Activated CD4-positive, alpha-beta T cell treated with anti-CD3 and anti-CD28 coated beads for 36 hours (primary cell): ENCODE measurements at places on chromosomes 12 and 14. TPM values are rescaled to one million over a fixed set of nuclear protein-coding genes. Genes with fewer than 3 reads are reported as not detected.

DNA sequence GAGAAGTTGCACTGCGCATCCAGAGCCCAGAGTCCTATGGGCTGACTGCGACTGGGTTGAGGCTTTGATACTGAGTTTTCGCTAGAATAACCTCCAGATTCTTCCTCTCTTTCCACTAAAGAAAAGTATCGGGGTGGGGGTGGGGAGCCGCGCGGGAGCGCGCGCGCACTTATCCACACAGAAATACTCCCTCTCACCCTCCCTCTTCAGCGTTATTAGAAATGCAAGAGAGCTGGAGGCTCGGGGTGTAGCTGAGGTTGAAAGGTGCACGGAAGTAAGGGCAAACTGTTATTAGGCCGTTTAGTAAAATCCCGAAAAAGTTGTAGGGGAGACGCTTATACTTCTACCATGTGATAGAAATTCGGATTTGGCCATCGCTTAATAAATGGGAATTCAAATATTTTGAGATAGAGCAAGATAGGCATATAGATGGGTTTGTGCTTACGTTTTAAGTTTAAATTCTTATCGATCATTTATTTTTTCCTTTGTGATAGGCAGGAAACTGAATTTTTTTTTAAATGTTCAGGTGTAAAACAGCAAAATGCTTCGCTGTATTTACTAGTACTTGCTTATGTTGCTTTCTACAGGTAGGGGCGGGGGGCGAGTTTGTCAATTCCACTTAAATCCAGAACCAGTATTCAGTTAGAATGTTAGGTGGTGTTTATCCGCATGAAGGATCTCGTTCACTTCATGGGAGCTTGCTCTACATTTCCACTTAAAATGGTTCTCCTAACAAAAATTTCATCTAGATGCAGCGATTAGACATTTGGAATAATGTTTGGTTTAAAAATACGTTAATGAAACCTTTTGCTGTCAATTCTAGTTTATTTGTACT is 1.1 kb downstream of the ARHGAP5 start:
- DNase-seq = peak; percentile 6

DNA sequence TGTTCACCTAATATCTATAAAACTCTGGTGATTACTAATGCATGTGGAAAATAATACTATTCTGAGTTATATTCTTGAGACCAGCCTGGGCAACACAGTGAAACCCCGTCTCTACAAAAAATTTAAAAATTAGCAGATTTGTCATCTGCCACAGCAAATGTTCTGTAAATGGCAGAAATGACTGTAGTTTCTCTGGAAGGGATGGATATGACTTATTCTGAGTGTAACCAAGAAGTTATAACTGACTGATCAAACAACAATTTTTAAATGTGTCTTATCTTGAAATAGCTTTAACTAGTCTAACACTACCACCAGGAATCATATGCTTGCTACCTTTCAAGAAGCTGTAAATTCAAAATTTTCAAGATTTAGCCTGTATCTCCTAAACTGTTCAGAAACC is 88.7 kb downstream of the PLBD1 start:
- no peak for DNase-seq

- no peak for DNase-seq
Observed at GRCh38 chr14:90242444-90242843, 13.9 kb upstream of the PSMC1 start.

- DNase-seq = peak; percentile 64
Observed at GRCh38 chr12:89707703-89708564, 704 bp downstream of the ATP2B1 start.

The CLEC6A gene
- not detected for total RNA-seq

The COCH gene
- 0.94 TPM for total RNA-seq

The RNF212B gene
- not detected for total RNA-seq

The KCNH3 gene
- total RNA-seq = 2.4 TPM

The STRN3 gene
- 22.5 TPM for total RNA-seq
